ENCODE measurements at places on chromosomes 1 and 21.

- no peak for DNase-seq
These were observed 8.5 kb downstream of the CCT8 start for GRCh38 chr21:29064850-29065481.

DNA sequence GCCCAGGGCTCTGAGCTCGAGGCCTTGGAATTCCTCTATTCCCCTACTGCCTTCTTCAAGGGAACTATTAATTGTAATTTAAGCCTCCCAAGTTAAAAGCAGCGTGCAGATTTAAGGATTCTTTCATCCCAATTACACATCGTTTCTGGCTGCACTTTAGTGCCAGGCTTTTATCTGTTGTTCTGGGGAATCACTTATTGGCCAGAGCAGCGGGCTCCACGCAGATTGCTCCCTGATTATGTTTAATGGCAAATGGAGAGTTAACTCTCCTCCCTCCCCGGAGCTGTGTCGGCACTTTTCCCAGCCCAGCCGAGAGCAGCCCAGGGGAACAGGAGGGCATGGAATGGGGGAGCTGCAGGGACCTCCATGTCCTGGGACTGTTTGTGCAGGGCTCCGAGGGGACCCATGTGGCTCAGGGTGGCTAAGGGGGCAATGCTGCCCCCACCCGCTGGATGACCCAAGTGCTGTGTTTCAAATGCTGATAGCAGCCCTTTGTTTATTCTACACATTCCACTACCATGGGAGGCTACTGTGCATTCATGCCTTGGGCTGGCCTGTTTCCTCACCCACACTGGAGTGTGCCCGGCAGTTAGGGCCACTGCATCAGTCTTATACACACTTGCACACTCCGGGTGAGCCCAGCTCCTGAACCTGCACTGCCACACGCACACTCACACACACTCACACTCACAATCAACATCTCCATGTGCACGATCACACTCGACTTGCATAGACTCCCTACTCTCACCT, 93.3 kb upstream of the POU3F1 start:
- no peak for DNase-seq

DNA sequence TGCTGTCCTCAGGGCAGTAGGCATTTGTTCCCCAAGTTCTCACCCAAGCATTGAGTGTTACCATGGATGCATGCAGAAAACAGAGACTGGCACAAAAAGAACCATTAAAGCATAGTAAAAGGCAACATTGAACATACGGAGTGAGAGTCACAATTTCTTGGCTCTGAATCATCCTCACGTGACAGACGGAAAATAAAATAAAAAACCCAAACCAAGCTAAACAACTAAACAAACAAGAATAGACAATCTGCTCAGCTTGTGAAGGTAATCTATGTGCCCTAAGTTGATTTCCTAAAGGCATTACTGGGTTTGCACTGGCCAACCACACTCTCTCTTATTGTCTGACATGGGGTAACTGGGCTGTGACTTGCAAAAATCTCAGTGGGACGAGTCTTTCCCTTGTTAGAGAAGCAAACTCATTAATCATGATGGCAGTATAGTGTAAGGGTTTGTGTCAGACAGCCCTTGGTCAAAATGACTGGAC, 306.0 kb downstream of the ASTN1 start:
- no peak for DNase-seq

DNA sequence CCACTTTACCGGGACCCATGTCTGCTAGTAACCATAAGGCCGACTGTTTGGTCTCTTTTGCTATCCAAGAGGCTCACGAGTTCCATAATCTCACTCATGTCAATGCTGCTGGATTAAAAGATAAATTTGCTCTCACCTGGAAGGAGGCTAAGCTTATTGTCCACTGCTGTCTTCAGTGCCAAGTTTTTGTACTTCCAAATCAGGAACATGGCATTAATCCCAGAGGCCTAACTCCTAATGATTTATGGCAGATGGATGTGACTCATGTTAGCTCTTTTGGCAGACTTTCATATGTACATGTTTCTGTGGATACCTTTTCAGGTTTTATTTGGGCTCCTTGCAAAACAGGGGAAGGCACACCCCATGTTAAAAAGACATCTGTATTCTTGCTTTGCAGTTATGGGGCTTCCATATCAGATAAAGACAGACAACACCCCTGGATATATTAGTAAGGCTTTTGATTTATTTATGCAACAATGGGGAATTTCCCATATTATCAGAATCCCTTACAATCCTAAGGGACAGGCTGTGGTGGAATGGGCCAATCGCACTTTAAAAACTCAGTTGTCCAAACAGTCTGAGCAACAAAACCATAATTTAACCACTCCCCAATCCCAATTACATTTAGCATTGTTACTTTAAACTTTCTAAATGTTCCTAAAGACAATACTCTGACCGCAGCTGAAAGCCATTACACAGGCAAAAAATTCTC, 162.7 kb downstream of the IER5 start:
- DNase-seq = no peak

- no peak for DNase-seq
These were observed 27.4 kb downstream of the C1orf116 start for GRCh38 chr1:207004931-207005830.

- no peak for DNase-seq
These were observed 97.0 kb upstream of the IFFO2 start for GRCh38 chr1:19053486-19053885.

DNA sequence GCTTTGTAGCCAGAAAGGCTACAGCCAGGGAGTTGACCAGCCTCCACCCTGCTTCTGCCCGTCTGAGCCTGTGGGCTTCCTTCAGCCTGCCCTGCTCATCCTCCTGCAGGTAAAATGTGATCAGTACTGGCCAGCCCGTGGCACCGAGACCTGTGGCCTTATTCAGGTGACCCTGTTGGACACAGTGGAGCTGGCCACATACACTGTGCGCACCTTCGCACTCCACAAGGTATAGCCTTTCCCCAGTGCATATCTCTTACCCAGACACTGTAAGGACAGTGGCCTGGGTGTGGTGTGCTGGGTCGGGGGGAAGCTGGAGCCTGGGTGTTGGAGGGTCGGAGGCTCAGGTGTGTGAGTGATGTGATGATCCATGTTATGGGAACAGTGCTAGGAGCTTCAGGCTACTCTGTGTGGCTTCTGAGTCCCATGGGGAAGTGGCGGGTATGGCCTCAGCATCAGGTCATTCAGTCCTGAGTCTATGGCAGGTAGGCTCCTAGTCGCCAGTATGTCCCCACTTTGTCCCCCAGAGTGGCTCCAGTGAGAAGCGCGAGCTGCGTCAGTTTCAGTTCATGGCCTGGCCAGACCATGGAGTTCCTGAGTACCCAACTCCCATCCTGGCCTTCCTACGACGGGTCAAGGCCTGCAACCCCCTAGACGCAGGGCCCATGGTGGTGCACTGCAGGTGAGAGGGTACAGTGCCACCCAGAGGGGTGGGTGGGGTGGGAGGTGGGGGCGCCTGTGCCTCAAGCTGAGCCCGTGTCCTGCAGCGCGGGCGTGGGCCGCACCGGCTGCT, 31.2 kb upstream of the KDM4A start:
- DNase-seq = no peak

GRCh38 chr1:52416811-52417210, 12.4 kb downstream of the PRPF38A start:
- no peak for DNase-seq

DNA sequence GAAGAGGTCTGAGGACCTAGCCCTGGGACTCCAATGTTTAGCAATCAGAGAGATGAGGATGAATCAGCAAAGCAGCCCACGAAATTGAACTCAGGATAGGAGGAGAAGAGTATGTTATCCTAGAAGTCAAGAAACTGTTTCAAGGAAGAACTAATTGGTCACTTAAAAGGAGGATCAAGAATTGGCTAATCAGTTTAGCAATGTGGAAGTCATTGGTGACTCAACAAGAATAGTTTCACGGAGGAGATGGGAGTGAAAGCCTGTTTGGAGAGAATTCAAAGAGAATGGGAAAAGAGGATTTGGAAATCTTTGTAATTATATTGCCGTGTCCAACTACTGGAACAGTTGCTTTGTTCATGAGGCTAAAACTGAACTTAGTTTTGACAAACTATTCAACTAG, 7.4 kb downstream of the HMCN1 start:
- DNase-seq = no peak

Data from caudate nucleus (tissue), 63 donors.